Activated CD4-positive, alpha-beta T cell treated with anti-CD3 and anti-CD28 coated beads, Interleukin-2, amount 50 U/mL, for 48 hours (primary cell): ENCODE measurements at places on chromosomes 7 and 10.

DNA sequence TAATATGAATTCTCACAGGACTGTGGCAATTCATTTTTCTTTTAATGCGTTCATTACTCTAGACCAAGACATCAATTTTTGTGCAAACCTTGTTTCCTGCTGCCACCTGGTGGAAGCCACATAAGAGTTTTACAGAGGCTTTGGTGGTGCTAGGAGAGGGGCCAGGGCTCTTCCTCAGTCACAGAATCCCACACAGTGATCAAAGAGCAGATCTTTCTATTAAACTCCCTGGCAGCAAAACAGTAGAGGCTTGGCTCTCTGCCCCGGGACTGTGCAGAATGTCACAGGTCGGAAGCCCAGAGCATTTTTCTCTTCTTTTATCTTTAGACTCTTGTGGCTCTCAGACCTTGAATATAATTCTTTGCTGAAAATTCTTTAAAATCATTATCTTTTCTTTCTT lies 506.4 kb upstream of the C7orf33 start:
- DNase-seq: peak; percentile 3

DNA sequence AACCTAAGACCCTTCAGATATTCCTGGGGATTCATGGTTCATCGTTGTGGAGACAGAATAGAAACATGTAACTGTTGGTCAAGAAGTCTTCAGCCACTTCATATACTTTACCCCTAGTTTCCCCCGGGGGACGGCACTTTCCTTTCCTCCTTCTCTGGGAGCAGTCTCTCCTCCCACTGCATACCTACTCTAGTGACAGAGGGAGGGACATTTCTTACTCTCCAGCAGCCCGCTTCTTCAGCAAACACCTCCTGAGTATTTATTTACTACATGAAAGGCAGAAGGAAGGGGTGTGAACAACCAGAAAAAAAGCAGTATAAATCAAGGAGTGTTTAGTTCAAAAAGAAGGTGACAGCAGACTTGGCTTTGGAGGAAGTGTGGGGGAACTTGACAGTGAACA lies 69.0 kb downstream of the LHFPL3 start:
- no peak for DNase-seq

DNA sequence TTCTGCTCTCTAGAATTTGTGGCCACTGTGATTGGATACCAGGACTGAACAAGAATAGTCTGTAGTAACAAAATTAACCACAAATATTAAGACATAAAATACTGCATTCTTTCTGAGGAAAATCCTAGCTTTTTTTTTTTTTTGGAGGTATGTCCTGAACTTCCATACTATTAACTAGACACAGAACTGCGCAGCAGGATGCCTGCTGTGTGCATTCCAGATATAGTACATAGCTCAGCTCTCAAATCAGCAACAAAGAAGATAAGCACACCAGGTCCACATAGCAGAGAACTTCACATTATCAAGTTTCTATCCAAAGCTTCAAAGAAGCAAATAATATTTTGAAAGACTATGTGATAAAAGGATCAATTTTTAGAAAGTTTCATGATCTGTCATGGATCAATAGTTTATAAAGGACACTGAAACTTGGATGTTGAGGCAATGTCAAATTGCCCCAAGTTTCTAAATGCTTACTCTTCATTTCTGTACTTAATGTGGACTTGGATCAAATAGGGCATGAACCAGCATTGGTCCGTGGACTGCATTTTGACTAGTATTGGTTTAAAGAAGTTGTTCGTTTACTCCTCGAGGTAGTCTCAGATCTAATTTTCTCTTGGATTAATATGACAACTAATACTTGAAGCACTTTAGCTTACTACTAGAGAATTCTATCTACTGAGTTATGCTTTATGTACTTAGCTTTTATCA lies 15.4 kb downstream of the NAMPT start:
- no peak for DNase-seq

- no peak for DNase-seq
These were observed 781.1 kb downstream of the GATA3 start for GRCh38 chr10:8835453-8836167.

DNA sequence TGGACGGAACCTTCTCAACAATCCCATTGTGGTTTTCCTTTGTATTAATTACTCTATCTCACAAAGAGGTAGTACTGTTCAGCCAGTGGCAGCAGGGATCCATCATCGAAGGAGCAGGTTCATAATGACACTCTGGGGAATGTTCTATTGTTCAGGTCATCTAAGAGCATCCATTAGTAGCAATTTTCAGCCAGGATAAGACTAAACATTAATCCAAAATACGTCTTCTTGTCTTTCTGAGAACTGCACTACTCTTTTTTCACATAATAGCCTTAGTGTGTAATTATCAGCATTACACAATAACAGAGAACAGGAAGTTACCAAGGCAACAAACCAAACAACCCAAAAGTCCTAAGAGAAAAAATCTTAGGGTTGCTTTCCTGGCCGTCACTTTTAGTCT lies 259.5 kb upstream of the VWC2 start:
- DNase-seq: no peak

DNA sequence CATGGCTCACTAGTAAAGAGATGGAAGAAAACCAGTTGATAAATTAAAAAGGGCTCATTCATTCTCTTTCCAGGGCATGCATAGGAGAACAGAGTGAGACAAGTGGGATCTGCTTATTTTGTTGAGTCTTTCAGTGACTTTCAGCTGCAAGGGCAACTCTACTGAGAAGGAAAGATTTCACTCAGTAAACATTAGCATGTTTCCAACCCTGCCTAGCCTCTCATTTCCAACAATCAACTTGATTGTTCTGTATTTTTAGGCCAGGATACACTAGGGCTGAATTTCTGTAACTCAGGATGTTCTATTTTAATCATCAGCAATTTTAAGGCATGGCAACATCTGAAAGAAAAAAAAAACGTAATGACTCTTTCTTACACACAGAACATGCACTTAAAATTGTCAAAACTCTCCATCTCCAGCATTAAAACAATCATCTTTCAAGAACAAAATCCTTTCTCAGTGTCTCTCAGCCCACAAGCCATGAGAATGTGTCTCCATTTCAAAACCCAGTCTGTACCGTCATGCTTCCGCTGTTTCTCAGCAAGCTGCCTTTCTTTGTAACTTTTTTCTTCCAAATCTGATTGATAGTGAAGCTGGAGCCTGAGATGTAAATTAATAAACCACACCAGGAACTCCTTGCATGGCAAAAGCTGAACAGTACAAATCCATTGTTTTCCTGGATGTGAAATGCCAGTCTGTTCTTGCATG lies 147.2 kb upstream of the KLF14 start:
- DNase-seq: peak; percentile 2

DNA sequence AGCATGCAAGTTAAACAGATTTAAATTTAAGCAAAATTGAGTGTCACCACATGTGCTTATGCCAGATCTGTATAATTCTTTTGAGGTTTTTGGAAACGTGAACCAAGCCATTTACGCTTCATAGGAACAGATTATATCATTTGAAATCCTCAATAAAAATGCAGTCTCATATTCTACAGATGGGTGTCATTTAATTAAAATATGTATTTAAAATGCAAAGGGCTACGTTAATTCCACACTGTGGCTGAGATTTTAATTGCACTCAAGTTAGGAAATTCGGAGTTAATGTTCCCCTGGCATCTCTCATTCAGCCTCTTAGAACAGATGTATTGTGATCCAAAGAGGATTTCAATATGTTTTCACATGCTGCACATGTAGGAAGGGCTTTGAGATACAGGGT lies 164.5 kb upstream of the LRGUK start:
- no peak for DNase-seq

GRCh38 chr10:15745751-15746150 lies 26.0 kb upstream of the ITGA8 start:
- no peak for DNase-seq

GRCh38 chr7:11592699-11593098 lies 239.3 kb downstream of the THSD7A start:
- DNase-seq: no peak

DNA sequence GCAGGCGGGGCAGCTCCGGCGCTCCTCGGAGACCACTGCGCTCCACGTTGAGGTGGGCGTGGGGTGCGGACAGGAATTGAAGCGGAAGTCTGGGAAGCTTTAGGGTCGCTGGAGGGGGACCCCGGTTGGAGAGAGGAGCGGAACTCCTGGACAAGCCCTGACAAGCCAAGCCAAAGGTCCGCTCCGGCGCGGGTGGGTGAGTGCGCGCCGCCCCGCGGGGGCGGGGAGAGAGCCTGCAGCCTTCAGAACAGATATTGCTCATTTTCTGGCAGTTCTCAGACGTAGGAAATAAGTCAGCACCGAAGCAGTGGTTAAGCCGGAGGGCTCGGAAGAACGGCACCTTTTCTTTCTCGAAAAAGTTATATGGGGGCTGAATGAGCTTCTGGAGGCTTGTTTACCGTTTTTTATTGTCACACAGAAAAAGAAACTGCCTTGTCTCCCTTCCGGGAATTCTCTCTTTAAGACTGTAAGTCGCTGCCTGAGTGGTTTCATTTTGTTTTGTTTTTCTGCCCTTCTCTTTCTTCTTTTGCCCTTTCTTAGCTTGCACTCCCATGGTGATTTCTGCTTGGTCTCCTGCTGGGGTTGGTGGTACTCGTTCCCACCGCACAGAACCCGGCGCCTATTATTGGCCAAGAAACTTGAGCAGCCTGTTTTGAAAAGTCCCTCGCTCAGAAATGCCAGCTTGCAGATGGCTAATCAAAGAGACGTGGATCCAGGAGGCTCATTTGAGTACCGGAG lies 732 bp downstream of the FAS start:
- peak; percentile 80 for DNase-seq

GRCh38 chr10:62788861-62789467 lies 15.6 kb upstream of the ADO start:
- DNase-seq: no peak

- DNase-seq: no peak
These were observed 1.4 kb downstream of the MDH2 start for GRCh38 chr7:76049295-76049694.

GRCh38 chr7:27810186-27810585 lies 70.2 kb downstream of the TAX1BP1 start:
- no peak for DNase-seq

DNA sequence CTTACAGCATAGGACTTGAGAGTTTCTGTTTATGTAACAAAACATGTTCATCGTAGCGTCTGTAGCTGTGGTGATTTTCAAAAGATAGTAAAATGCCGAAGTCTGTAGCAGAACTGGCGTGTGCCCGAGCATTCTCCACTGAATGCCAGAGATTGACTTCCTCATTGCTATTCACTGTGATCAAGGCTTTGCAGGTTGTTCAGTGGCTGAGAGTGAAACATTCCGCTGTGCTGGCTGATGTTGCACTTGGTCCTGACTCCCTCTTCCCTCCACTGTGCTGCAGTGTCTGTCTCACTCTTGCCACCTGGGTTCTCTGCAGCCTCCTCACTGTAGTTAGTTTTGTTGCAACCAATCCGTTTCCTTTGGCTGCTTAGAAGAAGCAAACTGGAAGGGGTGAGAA lies 37.6 kb downstream of the FHIP2A start:
- no peak for DNase-seq

DNA sequence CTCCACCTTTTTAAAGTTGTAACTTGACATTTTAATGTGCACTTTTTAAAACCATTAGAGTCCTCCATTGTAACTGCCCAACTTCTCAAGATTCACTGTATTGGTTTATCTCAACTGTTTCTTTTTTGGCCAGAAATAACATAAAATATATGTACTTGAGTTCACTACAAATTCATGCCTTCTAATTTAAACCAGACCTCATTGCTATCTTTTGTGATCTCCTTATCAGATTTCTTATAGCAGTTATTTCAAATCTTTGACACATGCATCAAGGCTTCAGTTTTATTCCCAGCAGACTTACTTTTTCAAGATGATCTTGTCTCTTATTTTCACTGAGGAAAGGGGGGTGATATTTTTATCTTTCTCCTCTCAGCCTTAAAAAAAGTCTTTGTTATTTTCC lies 154.3 kb downstream of the PHF14 start:
- DNase-seq: no peak

DNA sequence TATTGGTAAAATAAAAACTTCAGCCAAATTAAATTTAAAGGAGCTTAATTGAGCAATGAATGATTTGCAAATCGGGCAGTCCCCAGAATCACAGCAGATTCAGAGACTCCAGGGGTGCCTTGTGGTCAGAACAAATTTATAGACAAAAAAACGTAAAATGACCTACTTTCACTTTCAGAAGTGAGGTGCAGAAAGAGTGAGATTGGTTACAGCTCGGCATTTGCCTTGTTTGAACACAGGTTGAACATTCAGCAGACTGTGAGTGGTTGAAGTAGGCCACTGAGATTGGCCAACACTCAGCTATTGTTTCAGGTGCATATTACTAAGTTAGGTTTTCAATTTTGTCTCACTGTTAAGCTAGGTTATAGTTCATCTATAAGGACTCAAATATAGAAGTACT lies 153.4 kb downstream of the BICC1 start:
- no peak for DNase-seq

GRCh38 chr7:98200364-98200763 lies 10.9 kb upstream of the BHLHA15 start:
- no peak for DNase-seq

DNA sequence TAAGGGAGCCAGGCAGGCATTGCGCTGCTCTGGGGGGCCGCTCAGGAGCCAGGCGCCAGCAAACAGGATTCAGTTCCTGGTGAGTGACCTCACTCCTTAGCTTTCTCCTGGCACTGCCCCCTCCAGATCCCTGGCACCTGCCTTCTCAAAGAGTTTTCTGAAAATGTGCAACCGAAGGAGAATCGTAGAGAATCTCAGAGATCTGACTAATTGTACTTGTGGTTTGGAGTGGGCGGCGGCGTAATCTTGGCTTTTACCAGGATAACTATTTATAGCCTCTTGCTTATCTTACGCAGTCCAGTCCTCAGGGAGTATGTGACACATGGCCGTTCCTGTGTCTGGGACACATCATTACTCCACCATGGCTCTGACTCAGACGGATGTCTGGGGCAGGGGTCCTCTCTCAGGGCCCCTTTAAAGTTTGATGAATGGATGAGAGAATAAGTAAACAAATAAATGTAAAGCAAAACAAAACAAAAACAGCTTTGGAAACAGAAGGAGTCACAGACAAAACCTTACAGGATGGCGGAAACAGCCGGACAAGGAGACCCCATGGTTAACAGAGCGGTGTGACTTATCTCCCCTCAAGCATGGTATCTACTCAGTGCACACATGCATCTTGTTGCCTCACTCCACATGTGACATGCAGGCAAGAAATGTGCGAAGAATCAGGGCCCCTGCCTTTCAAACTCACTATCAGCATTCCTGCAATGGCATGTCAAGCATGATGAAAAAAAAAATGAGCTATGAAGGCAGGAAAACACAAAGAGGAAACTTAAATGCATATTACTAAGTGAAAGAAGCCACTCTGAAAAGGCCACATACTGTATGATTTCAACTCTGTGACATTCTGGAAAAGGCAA lies 99.7 kb downstream of the TNS3 start:
- DNase-seq: peak; percentile 33

DNA sequence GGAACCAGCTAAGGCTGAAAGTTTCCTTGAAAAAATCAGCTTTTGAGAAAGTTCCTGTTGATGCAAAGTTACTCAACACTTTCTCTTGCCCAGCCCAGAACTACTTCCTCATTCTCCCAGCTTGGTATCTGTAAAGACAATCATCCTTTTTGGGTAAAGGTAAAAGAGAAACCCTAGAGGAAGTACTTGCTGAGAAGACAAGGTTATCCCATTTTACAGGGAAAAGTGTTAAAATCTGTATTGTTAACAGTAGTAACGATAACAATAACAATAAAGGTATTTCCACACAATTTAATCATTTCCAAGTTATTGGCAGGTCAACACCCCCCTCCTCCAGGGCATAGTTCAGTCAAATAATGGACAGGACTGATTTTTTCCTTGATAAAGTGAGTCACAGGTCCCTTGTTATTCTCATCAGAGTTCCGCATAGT lies 2.4 kb downstream of the ALOX5 start:
- no peak for DNase-seq

GRCh38 chr10:122323941-122324675 lies 50.4 kb upstream of the PLEKHA1 start:
- no peak for DNase-seq

- no peak for DNase-seq
These were observed 992.3 kb downstream of the KCNMA1 start for GRCh38 chr10:76645341-76645740.
